ENCODE measurements at places on chromosomes 5 and 9. TPM values are rescaled to one million over a fixed set of nuclear protein-coding genes. Genes with fewer than 3 reads are reported as not detected.
A peak's percentile ranks its signal among the peaks of the same experiment; 100 is the strongest.

Gene PRRT1B
- not detected for total RNA-seq

Gene MAPK9
- 26.3 TPM for total RNA-seq

Gene HTR1A
- total RNA-seq, result not detected

Gene FAM221B
- total RNA-seq, result not detected

Gene TCOF1
- total RNA-seq, result 84.9 TPM

- no peak for DNase-seq
Measured at GRCh38 chr9:129131300-129132145, 20.3 kb downstream of the PTPA start.

DNA sequence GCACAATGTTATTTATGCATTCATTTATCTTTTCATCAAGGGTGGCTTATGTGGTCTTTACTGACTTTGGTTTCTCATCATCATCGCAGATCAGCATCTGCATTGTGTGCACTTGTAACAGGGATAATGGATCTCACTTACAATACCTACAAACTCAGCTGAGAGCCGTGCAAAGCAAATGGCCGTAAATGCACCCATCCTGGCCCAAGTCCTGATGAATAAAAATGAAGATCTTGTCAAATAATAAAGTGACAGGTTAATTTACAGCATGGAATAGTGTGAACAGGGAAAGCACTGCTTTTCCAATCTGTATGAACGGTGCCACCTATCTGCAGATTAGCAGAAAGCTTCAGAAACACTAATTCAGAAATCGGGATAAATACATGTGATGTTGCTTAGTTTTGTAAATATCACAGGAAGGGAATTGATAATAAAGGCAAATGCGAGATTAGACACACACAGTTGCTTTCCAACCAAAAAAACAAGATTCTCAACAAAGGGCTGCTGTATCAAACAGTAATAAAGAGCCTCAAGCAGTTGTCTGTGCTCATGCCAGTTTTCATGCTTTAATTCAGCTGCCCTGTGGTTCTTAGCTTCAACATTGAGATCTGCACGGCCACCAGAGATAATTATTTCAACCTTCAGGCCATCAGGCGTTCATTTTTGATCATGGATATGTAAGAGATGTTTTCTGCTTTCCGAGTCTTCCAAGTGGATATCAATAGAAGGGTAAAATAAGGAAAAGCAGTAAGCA, 153.4 kb upstream of the POU5F2 start:
- DNase-seq, result no peak

- no peak for DNase-seq
Measured at GRCh38 chr5:71461360-71461759, 5.9 kb downstream of the BDP1 start.

GRCh38 chr9:2134391-2134790, 119.2 kb downstream of the SMARCA2 start:
- no peak for DNase-seq

- DNase-seq, result no peak
Measured at GRCh38 chr5:170720179-170720578, 63.3 kb upstream of the GABRP start.

- DNase-seq, result no peak
Measured at GRCh38 chr5:2110934-2111462, 228.3 kb upstream of the IRX4 start.

DNA sequence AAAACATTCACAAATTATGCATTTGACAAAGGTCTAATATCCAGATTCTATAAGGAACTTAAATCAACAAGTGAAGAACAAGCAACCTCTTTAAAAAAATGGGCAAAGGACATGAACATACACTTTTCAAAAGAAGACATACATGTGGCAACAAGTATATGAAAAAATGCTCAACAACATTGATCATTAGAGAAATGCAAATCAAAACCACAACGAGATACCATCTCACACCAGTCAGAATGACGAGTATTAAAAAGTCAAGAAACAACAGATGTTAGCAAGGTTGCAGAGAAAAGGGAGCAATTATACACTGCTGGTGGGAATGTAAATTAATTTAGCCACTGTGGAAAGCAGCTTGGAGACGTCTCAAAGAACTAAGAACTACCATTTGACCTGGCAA, 38.9 kb upstream of the TNFSF15 start:
- no peak for DNase-seq

- DNase-seq, result no peak
Measured at GRCh38 chr5:100790170-100790665, 112.9 kb downstream of the ST8SIA4 start.

GRCh38 chr9:75149841-75150241, 61.5 kb downstream of the OSTF1 start:
- DNase-seq, result no peak

DNA sequence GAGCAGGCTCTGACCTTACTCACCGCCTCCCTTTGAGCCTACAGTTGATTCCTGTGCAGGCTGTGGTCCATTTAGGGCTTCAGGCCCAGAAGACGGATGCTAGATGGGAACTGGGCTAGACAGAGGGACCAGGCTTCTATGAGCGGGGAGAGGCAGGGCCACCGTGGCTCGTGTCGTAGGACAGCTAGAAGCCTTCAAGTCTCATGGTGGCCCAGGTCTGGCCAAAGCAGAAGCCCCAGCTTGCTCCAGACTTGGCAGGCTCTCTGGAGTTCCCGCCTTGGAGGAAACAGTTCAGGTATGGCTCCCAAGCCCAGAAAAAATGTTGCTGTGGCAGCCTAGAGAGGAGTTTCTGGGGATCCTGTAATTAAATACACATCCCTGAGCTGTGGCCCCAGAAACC, 10.9 kb upstream of the NR5A1 start:
- no peak for DNase-seq

DNA sequence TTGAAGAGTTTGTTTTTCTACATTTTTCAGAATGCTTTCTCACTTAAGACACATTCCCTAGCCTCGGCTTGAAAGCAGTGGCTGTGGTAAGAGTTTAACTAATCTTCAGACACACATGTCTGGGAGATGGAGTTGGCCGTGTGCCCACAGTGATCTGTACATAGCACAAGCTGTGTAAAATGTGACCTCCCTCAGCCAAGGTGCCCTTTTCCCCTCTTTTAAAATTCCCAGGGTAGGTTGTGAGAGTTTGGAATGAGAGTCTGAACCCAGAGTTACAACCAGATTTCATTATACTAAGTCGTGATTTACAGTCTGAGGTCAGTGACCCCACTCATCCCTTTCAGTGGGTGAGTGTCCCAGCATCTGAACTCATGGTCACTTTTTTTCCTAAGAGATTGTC, 230.4 kb downstream of the DOCK8 start:
- DNase-seq, result peak; percentile 78

DNA sequence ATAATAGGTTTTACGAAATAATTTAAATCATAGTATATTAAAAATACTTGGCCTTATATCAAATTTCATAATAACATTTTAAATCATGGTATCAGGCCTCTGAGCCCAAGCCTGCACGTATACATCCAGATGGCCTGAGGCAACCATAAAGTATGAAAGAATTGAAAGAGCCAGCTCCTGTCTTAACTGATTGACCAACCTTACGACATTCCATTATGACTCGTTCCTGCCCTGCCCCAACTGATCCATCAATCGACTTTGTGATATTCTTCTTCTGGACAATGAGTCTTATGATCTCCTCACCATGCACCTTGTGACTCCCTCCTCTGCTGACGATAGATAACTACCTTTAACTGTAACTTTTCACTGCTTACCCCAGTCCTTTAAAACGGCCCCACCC, 545.0 kb downstream of the MTRR start:
- DNase-seq, result no peak

GRCh38 chr9:80649496-80649895, 1039.9 kb downstream of the TLE1 start:
- DNase-seq, result no peak

DNA sequence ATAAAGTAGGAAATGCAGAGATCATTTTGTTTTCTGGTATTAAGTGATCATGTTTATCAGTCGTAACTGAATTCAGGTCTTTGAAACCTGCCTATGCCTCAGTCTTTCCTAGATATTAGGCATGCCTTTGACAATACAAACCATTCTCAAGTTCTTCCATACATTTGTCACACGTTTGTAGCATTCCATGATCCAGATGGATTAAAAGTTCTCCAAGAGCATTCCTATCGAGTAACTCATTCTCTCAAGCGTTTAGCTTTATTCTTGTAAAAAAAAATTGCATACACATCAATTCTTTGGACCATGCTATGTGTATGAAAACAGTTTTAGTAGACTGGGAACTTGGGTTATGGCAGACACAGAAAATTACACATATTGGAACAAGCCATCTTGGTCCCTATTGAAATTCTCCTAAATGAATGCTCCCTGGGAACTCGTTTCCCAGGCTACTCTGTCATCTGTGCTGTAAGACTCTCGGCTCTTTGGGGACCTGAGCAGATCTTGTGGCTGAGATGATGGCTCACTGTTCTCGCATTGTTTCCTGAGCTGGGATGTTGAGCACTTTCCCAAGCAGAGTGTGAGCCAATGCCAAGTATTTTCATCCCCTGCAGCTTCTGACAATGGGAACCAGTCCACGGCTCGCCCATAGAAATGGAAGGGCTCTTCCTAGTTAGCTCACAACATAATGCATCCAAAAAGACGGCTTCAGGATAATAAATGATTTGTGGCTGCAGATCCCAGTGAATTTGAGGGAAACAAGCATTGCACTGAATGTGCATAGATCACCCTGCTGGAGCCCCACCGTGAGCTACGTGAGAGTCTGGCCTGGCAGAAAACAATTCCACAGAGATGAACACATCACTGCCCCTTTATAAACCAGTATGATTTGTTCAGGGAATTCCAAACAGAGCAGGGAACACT, 230.2 kb downstream of the IRX1 start:
- peak; percentile 36 for DNase-seq

Measured in Daoy (cell line).